Amniotic stem cell (primary cell): ENCODE measurements at places on chromosomes 6 and 20.

DNA sequence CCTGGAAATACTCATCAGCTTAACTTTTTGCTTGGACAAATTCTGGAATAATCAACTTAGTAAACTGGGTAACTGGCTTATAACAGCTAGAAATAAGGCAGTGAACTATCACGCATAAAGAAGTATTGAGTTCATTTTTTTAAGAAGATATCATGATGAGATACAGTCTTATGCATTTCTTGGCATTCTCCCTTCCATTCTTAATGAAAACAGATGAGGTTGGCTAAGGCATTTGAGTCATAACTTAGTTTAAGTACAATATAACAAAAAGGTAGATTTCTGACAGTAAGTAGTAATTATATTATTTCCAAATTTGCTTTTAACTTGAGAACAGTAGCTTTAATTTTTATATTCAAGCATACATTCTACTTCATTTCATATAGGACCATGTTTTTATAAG is 56.1 kb downstream of the SAMD5 start:
- no peak for DNase-seq

DNA sequence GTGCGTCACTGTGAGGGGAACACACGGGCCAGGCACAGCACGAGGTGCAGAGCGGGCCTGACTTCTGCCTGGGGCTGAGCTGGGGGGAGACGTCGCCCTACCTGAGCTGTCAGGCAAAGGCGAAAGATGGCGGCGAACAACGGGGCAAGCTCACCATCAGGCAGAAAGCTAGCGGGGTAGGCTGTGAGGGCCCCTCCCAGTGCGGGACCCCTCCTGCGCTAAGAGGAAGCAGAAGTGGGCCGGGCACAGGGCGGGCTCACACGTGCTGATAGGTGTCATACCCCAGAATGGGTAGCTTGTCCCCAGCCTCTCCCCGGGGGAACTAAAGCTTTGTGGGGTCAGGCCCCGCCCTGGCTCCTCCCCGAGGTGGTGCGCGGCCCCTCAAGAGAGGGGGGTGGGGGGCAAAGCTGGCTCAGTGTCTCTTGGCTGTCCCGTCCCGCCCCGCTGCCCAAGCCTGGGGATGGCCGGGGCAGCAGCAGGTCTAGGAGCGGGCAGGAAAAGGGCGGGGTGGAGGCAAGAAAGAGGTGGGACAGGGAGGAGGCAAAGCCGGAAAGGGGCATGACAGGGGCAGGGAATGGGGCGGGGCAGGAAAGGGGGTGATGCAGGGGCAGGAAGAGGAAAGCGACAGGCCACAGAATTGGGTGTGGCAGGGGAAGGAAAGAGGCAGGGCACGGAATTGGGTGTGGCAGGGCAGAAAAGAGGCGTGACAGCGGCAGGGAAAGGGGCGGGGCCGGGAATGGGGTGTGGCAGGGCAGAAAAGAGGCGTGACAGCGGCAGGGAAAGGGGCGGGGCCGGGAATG is 14.7 kb downstream of the UCKL1 start:
- no peak for DNase-seq

DNA sequence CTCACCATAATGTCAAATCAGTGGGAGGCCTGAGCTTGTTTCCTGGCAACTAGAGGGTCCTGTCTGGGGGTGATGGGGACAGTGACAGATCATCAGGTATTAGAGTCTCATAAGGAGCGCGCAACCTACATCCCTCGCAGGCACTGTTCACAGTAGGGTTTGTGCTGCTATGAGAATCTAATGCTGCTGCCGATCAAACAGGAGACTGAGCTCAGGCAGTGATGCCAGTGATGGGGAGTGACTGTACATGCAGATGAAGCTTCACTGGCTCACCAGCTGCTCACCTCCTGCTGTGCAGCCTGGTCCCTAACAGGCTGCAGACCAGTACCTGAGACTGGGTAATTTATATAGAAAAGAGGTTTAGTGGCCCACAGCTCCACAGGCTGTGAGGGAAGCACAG is 147.3 kb downstream of the TTLL2 start:
- DNase-seq = no peak

DNA sequence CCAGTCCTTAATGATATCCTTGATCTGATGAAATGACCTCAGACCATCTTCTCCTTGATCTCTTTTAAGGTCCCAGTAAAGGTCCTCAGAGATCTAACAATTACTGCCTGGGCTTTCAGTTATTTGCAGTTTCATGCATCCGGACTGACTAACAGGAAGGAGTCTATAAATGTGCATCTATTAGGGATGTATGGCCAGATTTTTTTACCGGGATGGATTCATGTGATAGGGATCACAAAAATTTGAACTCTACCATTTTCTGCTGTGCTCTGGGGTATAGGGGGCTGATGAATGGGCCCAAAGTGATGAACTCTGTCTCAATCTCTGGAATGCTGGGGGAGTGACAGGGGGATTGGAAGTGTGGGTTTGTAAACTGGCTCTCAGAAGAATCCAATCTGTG is 36.2 kb upstream of the SCUBE3 start:
- DNase-seq = no peak

DNA sequence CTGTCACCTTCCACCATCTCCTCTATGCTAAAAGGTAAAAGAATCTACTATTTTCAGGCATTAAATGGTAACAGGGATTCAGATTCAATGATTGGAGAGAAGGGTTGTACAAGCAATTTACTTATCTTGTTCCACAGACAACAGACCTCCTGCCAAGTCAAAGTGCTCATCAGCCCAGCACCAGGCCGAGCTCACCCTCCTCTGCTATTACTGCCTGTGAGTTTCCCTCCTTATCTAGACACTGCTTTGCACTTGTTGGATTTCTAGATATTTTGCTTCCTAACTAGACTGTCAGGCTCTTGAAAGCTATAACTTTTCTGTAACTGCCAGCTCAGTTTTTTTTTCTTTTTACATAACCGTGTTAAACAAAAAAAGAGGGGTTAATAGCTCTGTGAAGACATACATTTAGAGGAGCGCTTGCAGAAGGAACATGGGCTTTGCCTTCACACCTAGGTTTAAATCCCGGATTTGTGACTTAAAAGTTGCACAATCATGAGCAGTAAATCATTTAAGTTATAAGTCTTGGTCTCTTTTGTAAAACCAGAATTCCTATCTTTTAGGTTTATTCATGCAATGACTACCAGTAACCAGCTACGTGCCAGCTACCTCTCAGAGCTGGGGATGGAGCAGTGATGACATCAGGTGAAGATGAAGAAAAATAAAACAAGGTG is 1.1 kb upstream of the FAM162B start:
- no peak for DNase-seq

DNA sequence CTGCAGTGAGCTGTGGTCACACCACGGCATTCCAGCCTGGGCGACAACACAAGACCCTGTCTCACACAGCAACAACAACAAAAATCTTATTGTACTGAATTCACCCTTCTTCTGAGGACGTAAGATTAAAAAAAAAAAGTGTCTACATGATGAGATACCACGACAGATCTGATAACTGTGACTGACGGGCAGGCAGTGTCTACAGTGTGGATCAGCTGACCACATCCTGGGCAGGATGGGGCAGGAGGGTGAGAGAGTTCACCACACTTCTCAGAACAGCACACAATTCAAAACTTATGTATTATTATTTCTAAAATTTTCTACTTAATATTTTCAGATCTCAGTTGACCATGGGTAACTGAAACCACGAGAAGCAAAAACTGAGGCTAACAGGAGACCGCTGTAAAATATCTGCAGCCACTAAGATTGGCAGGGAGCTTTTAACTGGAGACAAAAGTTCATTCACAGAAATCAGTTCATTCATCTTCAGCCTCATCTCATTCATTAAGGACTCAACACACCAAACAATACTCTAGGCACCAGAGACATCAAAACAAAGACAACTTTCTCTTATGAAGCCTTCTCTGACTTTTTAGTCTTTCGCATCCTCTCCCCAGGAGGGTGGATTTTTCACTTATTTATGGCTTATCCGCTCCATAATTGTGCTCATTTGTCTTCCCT is 15.7 kb upstream of the NHSL1 start:
- DNase-seq = no peak

DNA sequence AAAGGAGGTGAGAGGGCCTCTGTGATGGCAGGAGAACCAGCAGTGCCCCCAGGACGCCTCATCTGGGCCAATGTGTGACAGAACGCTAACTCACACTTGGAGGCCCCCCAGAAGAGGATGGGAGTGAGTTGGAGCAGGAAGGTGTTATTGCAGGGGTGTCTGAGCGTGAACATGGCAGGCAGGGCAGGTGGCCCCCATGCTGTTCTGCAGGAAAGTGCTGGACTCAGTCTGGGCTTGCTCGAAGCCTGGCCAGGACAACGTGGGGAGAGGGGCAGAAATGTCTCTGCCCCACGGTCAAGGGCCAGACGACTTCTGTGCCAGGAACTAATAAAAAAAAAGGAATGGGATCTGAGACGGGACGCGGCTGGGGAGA is 931 bp upstream of the EBF4 start:
- DNase-seq = no peak
